ENCODE measurements at places on chromosomes 13 and 19.
A peak's percentile ranks its signal among the peaks of the same experiment; 100 is the strongest.

DNA sequence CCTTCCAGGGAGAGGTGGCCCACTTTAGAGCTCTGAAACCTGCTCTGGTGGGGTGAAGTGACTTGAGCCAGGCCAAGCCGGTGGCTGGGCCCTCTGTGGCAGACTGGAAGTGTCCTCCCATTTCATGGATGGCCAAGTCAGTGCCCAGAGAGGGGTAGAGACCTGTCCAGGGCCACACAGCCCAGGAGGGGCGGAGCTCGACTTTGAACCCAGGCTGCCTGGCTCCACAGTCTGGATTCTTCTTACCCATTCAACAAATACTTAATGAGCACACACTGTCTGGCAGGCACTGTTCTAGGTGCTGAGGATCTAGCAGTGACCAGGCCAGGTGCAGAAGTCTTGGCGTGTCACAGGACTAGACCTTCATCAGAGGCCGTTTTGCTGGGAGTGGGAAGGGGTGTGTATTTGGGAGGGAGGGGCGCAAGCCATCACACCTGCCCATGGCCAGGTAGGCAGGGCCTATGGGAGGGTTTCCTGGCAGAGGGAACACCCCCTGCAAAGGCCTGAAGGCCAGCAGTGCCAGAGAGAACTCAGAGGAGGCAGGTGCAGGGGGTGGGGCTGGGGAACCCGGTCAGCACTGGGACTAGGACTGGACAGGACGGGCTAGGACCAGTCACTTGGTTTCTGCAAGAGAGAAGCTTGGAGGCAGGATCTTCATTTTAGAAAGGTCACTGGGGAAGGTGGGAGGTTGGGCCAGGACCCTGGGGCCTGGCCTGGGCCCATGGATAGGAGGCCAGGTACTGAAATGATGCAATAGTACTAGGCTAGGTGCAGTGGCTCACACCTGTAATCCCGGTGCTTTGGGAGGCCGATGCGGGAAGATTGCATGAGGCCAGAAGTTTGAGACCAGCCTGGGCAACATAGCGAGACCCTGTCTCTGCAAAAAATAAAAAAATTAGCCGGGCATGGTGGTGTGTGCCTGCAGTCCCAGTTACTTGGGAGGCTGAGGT lies 31.8 kb downstream of the DNM2 start:
- no peak for DNase-seq

- DNase-seq: peak; percentile 41
These were observed 29.2 kb downstream of the COG6 start for GRCh38 chr13:39684531-39685137.

GRCh38 chr13:74026753-74027152 lies 107.5 kb downstream of the KLF12 start:
- DNase-seq: peak; percentile 67

GRCh38 chr19:30857388-30857787 lies 485.2 kb downstream of the ZNF536 start:
- no peak for DNase-seq

DNA sequence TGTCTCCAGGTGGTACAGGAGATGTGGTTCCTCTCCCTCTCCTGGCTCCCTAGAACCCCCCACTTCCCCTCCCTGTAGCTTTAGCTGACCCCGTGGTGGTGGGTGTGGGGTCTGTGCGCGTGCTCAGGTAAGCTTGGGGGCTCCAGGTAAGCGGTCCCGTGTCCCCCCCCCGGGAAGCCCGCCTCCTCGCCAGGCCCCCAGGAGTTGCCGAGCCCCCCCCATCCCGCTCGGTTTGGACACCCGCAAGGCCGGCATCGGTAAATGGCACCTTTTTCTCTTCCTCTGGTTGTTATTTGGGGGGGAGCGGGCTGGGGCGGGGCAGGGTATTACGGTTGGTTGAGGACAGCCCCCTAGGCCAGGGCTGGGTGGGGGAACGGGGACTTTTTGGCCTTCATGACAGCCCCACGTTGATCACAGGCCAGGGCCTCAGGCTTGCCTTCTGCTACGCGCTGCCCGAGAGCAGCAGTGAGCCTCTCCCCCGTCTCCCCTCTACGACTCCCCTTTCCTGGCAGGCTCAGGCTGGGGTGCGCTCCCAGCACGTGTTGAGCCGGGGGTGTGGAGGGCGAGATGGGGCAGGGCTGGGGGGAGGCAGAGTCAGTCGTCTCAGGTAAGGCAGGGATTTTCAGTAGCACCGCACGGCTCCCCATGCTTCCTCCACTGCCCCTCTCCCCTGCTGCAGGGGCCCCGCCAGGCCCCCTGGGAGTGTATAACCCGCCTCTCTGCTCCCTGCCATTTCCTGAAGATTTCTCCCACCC lies 10.7 kb upstream of the LIN7B start:
- DNase-seq: no peak

GRCh38 chr19:19777692-19778091 lies 43.9 kb downstream of the ZNF506 start:
- no peak for DNase-seq

DNA sequence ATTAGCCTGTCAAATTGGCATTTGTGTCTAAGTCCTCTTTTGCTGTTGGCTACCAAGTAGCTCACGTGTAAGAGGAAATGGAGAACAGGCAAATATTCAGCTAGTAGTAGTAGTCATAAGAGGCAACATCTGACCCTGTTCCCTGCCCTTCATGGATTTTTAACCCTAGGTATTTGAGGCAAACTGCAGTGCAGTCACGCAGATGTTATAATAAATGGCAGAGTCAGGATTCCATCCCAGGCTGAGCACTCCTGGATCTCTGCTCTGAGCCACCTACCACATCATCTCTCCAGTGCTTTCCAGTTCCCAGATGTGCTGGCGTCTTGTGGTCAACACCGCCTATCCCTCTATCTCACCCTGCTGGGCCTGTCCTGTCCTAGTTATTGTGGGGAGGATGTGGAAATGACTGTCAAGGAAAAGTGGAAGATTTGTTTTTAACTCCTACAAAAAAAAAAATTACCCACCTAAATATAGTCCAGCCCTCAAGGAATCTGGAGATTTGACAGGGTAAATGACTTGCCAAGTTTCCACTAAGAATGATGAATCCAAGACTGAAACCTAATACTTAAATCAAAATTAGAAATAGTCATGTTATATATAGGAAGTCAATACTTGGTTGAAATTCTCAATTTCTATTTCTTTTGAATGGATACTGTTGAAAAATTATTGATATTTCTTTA lies 322.9 kb downstream of the GPC6 start:
- no peak for DNase-seq

DNA sequence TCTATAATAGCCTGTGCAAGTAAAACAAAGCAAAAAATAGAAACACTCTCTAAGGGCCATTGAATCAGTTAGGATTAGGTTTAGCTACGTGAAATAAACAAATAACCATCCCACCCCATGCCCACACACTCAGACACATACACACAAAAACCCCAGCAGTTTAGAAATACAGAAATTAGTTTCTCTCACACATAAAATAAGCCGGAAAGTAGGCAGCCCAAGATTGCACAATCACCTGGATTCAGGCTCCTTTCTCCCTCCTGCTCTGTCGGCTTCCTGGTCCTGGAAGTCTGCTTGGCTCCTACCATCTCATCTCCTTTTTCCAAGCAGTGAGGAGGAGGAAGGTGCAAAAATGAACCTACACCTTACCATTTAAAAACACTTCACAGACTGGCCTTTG lies 22.6 kb upstream of the USP12 start:
- no peak for DNase-seq

- no peak for DNase-seq
These were observed 41.8 kb downstream of the EFNB2 start for GRCh38 chr13:106493533-106494220.

DNA sequence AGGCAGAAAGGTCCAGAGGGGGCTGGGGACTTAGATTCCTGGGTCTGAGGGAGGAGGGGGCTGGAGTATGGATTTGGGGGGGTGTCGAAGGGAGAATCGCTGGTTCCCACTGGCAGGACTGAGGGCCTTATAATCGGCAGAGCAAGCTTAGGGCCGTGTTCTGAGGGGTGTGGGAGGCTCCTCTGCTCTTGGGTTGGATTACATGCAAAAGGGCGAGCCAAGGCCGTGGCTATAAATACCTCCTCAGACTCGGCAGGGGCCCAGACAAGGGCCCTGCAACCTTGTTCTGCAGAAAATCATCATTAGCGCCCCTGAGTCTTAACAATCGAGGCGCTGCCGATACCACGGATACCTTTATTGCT lies 707 bp upstream of the MAMSTR start:
- DNase-seq: no peak

- no peak for DNase-seq
These were observed 35.8 kb upstream of the XPO4 start for GRCh38 chr13:20938302-20938701.

GRCh38 chr13:29946093-29946492 lies 95.7 kb upstream of the UBL3 start:
- DNase-seq: no peak

- DNase-seq: no peak
These were observed 51.7 kb downstream of the ZNF91 start for GRCh38 chr19:23343434-23344010.

DNA sequence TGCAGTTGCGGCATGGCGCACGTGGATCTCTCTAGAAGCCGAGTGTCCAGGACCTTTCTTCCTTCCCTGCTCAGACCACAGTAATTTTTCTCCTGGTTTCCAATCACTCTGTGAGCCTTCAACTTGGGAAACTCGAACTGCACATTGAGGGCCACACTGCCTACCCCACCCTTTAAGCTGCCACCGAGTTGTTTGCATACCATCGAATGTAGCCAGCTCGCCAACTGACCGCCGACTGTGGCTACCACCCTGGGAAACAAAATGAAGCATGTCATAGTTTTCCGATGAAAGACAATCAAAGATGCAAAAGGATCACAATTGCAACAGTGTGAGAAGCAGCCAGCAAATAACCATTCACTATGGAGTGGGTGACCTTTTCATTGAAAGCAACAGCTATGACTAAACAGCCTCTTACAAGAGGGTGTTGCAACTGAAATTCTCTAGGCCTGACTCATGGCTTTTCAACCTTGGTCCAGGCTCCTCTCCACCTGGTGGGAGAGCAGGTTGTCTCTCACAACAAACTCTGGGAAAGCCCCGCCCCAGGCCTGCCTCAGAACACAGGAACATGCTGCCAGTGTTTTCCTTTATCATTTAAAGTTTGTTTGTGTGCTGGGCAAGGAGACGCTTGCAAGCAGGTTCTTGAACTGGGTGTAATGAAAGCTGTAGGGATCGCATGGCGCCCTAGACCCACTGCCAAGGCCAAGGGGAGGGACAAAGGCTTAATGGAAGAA lies 141.7 kb upstream of the SERP2 start:
- no peak for DNase-seq

Data from naive thymus-derived CD8-positive, alpha-beta T cell (primary cell).